Panc1 (cell line): ENCODE measurements at places on chromosomes 3 and 15. TPM values are rescaled to one million over a fixed set of nuclear protein-coding genes. Genes with fewer than 3 reads are reported as not detected.

MCF2L2 gene
- 1.0 TPM for total RNA-seq

CCR2 gene
- total RNA-seq = not detected

NRROS gene
- 8.8 TPM for total RNA-seq

- H3K27ac ChIP-seq = no peak overlapping the region
- no peak overlapping the region for H3K4me3 ChIP-seq
- no peak for DNase-seq
- H3K36me3 ChIP-seq = no peaks in the 10 kb centered on the region
- H3K27me3 ChIP-seq = peaks cover 4% of the 10 kb centered on the region; the same call in 1 of the 2 replicates
These were observed 67.8 kb upstream of the ITGA11 start for GRCh38 chr15:68499620-68500312.

- H3K4me3 ChIP-seq = no peak overlapping the region
- H3K36me3 ChIP-seq = no peaks in the 10 kb centered on the region
- H3K4me1 ChIP-seq = no peaks in the 10 kb centered on the region
- no peak for DNase-seq
These were observed 120.2 kb upstream of the PFN2 start for GRCh38 chr3:150090877-150091276.

- no peaks in the 10 kb centered on the region; the same call in 1 of the 2 replicates for H3K27me3 ChIP-seq
- H3K27ac ChIP-seq = no peak overlapping the region
- no peaks in the 10 kb centered on the region for H3K4me1 ChIP-seq
- H3K4me3 ChIP-seq = no peak overlapping the region; the same call in 1 of the 2 replicates
- DNase-seq = no peak
These were observed 481 bp downstream of the MASP1 start for GRCh38 chr3:187291001-187291511.
